ENCODE measurements at places on chromosomes 7 and 10.

DNA sequence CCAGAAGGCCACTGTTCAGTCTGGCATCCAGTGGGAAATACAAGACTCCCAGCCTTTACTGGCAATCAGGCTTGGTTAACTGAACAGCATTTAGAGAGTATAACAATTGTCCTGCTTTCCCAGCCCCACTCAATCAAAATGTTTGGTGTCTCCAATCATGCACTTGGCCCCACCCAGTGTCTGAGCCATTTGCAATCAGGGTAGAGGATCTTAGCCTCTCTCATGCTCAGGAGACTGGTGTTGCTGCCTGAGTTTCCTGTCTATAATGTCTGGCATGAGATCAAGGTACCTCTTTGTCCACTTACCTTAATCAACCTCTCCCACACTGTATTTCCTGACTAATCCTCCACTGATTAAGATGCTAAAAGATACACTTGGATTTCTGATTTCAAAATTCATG is 290.2 kb upstream of the GHITM start:
- no peak for DNase-seq

- DNase-seq: peak; percentile 42
Measured at GRCh38 chr7:55573234-55573900, 1.1 kb upstream of the VOPP1 start.

GRCh38 chr10:117609796-117610170 is 67.2 kb downstream of the EMX2 start:
- DNase-seq: no peak

- DNase-seq: no peak
Measured at GRCh38 chr10:75648854-75649253, 217.4 kb downstream of the LRMDA start.

DNA sequence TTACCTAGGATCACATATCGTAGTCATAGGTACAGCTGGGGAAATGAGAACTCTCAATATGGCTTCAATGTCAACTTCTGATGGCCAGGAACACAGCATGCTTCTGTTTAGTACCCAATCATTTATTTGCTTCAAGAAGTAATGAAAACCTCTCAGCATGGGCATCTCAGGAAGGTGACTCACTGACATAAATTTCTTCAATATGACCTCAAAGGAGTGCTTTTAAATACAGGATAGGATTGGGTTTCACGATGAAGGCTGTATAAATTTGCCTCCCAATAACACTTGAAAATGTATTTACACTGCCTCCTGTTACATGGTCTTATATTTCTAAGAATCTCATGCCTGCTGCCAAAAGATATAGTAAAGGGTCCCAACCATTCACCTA is 15.1 kb downstream of the ITGA8 start:
- no peak for DNase-seq

- no peak for DNase-seq
Measured at GRCh38 chr7:126535176-126535575, 717.6 kb downstream of the GRM8 start.

DNA sequence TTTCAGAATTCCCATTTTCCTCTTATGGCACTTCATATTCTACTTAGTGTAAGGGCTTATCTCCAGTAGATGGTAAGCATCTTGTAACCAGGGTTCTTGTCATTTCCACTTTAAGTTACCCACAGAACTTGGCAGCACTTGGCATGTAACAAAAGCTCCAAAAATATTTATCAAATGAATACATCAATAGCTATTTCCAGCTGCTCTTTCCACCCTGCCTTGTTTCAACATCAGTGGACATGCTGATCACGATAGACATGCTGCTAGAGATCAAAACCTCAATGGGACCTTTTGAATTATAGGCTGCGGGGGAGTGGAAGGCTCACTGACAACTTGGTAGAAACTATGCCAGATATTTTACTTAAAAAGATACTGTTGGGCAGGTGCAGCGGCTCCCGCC is 32.9 kb downstream of the HOXA1 start:
- DNase-seq: no peak

DNA sequence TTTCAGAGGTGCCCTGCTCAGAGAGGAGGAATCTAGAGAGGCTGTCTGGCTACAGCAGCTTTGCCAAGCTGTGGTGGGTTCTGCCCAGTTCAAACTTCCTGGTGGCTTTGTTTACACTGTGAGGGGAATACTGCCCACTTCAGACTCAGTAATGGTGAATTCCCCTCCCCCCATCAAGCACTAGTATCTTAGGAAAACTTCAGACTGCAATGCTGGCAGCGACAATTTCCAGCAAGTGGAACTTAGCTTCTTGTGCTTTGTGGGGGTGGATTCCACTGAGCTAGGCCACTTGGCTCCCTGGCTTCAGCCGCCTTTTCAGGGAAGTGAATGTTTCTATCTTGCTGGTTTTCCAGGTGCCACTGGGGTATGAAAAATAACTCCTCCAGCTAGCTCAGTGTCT is 42.8 kb downstream of the CYP2C8 start:
- no peak for DNase-seq

Data from NCI-H146 (cell line).